NCI-H2081 (cell line): ENCODE measurements at places on chromosomes 1 and 21.

DNA sequence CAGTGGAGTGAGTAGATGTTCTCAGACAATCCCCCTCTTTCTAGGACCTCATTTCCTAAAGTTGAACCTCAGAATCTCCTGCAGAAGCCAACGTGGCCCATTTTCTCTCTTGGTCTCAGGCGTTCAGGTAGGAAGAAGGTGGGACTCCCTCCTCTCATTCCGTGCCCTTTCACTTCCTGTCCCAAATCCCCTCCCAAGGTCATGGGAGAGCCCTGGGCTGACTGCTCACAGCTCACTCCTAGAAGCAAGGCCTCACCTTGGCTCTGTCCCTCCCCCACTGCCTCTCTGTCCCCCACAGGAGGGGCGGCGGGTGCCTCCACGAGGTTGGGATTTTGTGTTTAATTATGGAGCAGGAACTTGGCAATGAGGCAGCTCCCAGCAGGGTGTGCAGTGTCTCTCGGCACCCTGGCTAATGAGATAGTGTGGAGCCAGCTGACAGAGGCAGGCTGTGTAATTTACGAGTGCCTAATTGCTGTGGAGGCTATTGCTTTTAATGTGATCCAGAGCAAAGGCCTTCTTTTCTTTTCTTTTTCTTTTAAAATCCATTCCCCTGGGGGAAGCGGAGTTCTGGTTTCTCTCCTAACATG is 9.1 kb upstream of the CDK18 start:
- DNase-seq = peak; percentile 99

- peak; percentile 27 for DNase-seq
Measured at GRCh38 chr1:216224233-216224632, 199.0 kb downstream of the USH2A start.

- DNase-seq = no peak
Measured at GRCh38 chr1:115086176-115086830, 3.0 kb downstream of the TSPAN2 start.

- DNase-seq = no peak
Measured at GRCh38 chr1:32759521-32759981, 57.0 kb upstream of the SYNC start.

- no peak for DNase-seq
Measured at GRCh38 chr1:47635111-47635510, 197.3 kb downstream of the FOXD2 start.
